ENCODE measurements at places on chromosomes 7 and 10. TPM values are rescaled to one million over a fixed set of nuclear protein-coding genes. Genes with fewer than 3 reads are reported as not detected.

DNA sequence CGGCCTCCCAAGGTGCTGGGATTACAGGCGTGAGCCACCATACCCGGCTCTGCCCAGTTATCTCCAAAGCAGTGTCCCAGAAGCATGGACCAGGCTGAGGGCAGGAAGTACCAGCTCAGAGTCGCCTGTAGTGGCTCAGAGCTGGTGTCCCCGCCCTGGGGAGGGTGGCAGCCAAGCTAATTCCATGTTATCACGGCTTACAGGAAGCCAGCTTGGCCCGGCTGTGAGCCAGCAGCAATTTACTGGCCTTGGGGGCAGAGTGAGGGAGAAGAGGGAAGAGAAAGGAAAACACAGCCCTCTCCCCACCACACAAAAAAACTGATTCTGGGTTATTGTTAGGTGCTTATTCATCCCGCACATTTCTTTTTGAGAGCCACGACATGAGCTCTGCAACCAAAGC lies 88.1 kb downstream of the HIP1 start:
- DNase-seq: no peak

- DNase-seq: peak; percentile 76
Measured at GRCh38 chr10:99560277-99561126, 27.8 kb downstream of the NKX2-3 start.

DNA sequence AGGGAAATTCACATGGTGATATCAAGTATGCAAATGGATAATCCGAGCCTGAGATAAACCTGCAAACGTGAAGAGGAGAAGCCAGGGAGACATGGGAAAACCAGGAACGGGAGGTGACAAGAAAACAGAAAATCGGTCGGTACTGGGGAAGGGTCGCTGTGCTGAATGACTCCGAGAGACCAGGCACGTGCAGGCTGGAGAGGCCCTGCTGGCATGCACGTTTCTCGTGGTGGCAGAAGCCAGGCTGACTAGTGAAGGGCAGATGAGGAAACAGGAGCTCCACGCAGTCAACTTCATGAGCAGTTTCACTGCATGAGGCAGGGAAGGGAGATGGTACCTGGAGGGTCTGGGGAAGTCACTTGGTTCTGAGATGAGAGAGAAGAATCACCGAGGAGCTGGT lies 48.3 kb downstream of the KIAA1549 start:
- DNase-seq: no peak

GRCh38 chr10:62869958-62870357 lies 53.8 kb upstream of the EGR2 start:
- DNase-seq: no peak

DNA sequence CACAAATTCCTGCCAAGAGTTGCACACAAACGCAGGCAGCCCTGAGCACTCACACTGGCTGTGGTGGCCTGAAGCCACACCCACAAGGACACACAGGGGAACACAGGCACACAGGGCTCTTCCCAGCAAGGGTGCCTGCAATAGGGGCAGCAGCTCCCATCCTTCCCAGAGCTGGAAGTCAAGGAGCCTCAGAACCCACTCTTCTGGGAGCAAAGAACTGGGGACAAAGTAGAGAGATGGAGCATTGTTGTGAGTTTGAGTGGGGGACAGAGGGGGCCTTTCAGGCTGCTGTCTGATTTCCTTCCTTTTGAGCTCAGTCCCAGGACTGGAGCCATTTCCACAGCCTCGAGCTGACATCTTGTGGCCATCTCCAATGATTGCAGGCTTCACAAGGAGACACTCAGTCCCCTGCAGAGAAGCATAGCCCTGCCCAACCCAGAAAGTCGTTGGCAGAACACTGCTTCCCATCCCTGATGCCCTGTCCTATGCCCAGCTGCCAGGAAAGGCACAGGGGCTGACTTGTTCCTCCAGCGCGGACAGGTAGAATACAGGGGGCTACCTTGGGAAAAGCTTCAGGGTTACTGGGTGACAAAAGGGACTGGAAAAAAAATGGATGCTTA lies 34.4 kb upstream of the SLF2 start:
- DNase-seq: peak; percentile 77

DNA sequence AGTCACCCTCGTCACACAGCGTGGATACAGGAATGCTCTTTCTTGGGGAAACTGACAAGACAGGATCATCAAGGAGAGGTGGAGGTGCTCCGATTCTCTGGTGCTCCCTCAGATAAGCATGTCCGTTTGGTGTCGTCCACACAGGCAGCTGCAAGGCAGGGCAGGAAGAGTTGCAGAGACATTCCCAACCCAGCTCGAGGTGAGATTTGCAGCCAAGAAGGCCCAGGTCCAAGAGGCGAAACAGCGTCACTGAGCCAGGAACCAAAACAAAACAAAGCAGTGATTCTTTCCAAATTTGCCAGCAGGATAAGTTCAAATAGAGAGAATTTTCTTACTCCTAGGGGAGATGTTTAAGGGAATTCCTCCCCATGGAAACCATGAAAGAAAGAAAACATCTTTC lies 386.5 kb upstream of the PFKP start:
- DNase-seq: no peak

- no peak for DNase-seq
Measured at GRCh38 chr7:157795199-157795598, 458.4 kb downstream of the DNAJB6 start.

- no peak for DNase-seq
Measured at GRCh38 chr7:90642978-90643377, 46.9 kb downstream of the CDK14 start.

- no peak for DNase-seq
Measured at GRCh38 chr7:73338321-73338720, 10.4 kb downstream of the FKBP6 start.

DNA sequence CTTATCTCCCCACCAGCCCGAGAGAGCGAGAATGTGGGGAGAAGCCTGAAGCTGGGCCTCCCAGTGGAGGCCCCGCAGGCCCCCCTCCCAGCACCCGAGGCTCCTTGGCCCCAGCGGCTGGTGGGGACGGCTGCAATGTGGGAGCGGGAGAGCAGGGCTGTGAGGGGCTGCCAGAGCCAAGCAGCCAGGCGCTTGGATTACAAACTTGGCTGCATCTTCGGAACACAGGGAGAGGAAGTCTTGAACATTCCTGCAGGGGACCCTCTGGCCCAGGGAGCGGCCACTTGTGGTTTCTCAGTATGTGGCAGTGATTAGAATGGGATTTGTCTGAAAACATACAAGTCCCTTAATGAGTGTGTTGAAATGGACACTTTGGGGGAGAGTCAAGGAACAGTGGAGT lies 23.2 kb downstream of the ELN start:
- peak; percentile 51 for DNase-seq

DNA sequence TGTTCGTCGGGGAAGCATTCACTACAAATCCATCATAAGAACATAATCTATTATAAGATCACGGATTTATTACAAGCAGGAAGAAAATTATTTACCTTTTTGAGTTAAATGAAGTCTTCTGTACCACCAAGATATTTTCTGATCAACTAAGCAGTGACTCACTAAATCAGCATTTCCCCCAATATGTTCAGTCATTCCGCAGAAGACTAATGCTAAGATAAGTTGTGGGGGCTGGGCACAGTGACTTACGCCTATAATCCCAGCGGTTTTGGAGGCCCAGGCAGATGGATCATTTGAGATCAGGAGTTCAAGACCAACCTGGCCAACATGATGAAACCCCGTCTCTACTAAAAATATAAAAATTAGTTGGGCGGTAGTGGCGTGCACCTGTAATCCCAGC lies 144.2 kb upstream of the EGR2 start:
- no peak for DNase-seq

GRCh38 chr10:86671985-86672710 lies 3.8 kb downstream of the LDB3 start:
- peak; percentile 76 for DNase-seq

The C10orf90 gene
- total RNA-seq: 4.3 TPM

The LIPM gene
- not detected for total RNA-seq

- DNase-seq: no peak
Measured at GRCh38 chr7:69796416-69796815, 198.1 kb downstream of the AUTS2 start.

- DNase-seq: no peak
Measured at GRCh38 chr10:118307859-118308258, 34.3 kb downstream of the FAM204A start.

DNA sequence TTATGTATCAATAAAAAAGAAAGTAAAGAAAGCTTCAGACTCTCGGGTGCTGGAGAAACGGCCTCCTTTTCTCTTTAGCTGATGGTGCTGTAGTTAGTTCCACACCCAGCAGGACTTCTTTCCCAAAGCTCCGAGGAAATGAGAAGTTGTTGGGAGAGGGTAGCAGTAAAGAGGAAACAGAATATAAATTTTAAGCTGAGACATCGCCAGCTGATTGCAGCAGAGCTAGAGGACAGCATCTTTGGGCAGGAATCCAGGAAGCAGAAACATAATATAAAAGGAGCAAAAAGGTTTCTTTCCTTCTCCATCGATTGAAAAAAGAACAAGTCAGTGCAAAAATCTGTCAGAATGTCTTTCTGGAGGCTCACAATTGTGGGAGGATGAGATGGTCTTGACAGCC lies 616.9 kb upstream of the FOXK1 start:
- no peak for DNase-seq

DNA sequence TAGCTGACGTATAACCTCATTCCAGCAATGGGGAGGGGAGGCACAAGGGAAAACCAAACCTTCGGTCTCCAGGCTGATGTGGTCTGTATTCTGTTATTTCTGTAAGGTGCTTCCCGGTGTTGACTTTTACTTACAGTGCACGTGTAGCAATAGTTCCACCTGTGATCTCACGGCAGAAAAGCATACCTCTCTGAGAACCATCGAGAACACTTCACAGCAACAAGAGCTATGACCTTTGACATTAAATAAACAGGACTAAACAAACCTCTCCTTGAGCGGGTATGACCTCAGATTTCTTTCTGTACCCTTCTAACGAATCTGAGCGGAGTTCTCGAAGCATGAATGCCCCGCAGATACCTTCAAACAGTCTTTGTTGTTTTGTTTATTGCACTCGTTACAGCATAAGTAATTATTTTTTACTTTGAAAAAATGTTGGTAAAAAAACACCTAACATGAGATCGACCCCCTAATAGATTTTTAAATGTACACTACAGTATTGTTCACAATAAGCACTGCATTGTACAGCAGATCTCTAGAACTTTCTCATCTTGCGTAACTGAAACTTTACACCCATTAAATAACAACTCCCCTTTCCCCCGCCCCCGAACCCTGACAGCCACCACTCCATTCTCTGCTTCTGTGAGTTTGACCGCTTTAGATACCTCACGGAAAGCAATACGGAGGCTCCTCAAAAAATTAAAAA lies 282.3 kb downstream of the GATA3 start:
- DNase-seq: no peak

DNA sequence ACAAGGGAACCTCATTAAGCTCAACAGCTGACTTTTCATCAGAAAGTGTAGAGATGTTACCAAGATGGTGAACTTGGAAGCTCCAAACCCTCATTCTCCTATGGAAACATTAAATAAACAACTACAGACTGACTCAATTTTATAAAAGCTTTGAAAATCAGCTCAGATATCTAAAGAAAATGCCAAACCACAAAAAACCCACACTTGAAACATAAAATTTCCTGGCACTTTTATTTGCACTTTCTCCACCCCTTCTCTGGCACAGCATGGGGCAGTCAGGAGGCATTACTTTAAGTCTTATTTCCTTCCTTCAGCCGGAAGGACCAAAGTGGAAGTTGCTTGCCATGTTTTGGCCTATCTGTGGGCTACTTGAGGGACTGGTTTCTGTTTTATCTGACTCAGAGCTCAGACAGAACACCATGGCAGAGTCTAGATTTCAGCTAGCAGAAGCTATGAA lies 114.7 kb downstream of the ODAD2 start:
- no peak for DNase-seq

- peak; percentile 56 for DNase-seq
Measured at GRCh38 chr10:7170626-7171322, 240.1 kb downstream of the SFMBT2 start.

All from testis (tissue), 5 donors.